Activated CD4-positive, alpha-beta T cell treated with anti-CD3 and anti-CD28 coated beads, Interleukin-2, amount 10 ng/mL, durations not matched to agents 7 days and 5 days (primary cell): ENCODE measurements at places on chromosomes 11 and 22.

DNA sequence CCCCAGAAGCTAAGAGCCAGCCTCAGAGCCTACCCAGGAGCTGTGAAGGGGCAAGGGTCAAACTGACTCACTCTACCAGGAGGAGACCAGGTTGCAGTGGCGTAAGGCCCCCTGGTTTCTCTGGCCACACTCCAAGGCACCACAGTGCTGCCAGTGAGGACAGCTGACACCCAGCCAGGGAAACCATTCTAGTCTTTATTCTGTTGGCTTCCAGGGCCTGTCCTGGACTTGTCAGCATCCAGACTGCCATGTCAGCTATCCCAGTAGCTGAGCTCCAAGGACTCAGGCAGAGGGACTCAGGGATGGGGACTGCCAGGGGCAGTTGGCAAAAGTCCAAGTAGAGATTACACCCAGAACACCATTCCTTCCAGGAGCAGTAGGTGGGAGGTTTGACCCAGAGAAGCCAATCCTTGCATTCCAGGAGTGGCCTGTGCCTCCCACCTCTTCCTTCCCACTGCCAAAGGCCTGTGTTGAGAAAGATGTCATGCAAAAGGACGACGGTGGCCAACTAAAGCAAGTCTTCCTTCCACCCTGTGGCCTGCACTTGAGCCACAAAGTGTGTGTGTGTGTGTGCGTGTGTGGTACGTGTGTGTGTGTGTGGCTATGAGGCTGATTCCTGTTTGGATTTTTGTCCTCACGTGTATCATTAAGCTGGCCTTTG, 3.6 kb upstream of the MAPK8IP1 start:
- no peaks in the 10 kb centered on the region for H3K27me3 ChIP-seq
- DNase-seq, result no peak
- peaks cover 4% of the 10 kb centered on the region for H3K36me3 ChIP-seq
- peaks cover 9% of the 10 kb centered on the region for H3K4me1 ChIP-seq
- no peak overlapping the region for H3K4me3 ChIP-seq
- H3K27ac ChIP-seq, result no peak overlapping the region

DNA sequence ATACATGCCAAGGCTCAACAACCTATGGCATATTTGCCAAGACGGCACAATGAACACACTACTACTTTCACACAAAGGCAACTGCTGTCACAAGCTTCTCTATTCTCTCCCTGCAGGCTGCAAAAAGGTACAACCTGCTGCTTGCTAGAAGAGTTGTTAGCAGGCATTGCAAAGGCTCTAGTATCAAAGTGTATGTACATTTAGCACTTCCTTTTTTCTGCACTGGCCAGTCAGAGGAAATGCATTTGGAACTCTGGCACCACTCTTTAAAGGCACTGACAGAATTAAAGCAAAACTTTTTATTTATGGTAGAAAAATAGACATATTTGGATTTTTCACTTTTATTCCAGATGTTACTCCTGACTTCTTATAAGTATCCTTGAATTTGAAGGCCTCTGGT, 125.9 kb downstream of the CWF19L2 start:
- DNase-seq, result no peak
- no peak overlapping the region for H3K27ac ChIP-seq
- no peaks in the 10 kb centered on the region for H3K27me3 ChIP-seq
- H3K36me3 ChIP-seq, result peaks cover 21% of the 10 kb centered on the region
- H3K4me3 ChIP-seq, result no peak overlapping the region

- no peak for DNase-seq
- H3K27me3 ChIP-seq, result no peaks in the 10 kb centered on the region
- H3K27ac ChIP-seq, result peak overlapping the region; percentile 31
- H3K36me3 ChIP-seq, result no peaks in the 10 kb centered on the region
Measured at GRCh38 chr11:69309631-69310280, 15.8 kb downstream of the MYEOV start.

DNA sequence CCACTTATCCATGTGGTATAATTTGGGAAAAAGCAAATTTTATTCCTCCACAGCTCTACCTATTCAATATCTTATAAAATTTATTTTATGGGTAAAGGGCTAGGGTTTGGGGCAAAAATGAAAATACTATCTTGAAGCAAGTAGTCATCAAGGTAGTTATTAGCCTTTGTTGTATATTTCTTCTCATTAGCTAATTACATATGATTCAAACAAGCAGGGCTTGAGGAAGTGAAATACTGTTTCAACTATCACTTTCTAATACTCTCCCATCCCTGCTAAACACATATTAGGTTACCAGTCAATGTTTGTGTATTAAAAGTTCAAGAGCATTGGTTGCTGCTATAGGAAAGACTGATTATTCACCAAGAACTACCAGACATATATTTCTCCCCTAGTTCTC, 517.3 kb downstream of the METTL15 start:
- no peak overlapping the region for H3K27ac ChIP-seq
- H3K4me1 ChIP-seq, result no peaks in the 10 kb centered on the region
- no peaks in the 10 kb centered on the region for H3K27me3 ChIP-seq
- no peaks in the 10 kb centered on the region for H3K36me3 ChIP-seq
- DNase-seq, result no peak

DNA sequence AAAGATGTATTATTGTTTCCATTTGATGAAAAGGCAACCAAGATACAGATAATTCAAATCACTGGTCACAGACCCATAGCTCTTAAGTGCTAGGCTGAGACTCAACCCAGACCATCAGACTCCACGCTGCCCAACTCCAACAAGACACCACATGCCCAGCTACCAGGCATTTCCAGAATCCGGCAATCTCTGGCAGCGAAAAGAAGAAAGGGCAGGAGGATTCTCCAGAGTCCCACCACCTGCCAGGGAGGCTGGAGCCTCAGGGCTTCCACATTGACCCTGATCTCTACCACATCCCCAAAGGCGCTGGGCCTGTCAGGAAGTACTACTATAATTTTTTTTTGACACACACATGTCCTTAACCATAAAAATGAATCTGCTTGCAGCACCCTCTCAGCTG, 61.4 kb upstream of the ARFGAP3 start:
- DNase-seq, result no peak
- H3K27ac ChIP-seq, result no peak overlapping the region
- H3K4me1 ChIP-seq, result peaks cover 12% of the 10 kb centered on the region
- no peak overlapping the region for H3K4me3 ChIP-seq
- no peaks in the 10 kb centered on the region for H3K36me3 ChIP-seq

GRCh38 chr11:19426011-19426755, 185.4 kb upstream of the E2F8 start:
- no peak for DNase-seq
- peaks cover 13% of the 10 kb centered on the region for H3K27me3 ChIP-seq
- no peaks in the 10 kb centered on the region for H3K4me1 ChIP-seq
- H3K4me3 ChIP-seq, result no peak overlapping the region
- no peak overlapping the region for H3K27ac ChIP-seq
- no peaks in the 10 kb centered on the region for H3K36me3 ChIP-seq

DNA sequence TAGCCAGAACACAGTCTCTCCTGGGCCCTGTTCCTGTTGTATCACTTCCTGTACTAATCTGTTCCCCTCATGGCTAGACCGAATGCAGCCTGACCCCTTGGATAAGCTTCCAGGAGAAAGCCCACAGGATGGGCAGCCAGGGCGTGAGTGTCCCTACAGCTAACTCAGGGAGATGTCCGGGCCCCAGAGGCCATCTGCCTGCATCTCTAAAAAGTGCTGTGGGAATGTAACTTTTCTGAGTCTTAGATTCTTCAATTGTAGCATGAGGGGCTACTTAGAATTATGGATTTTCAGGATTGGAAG, 7.7 kb upstream of the MALAT1 start:
- H3K27ac ChIP-seq, result no peak overlapping the region
- peaks cover 58% of the 10 kb centered on the region for H3K4me1 ChIP-seq
- H3K4me3 ChIP-seq, result no peak overlapping the region
- no peaks in the 10 kb centered on the region for H3K36me3 ChIP-seq
- DNase-seq, result no peak
- H3K27me3 ChIP-seq, result no peaks in the 10 kb centered on the region
